ENCODE measurements at places on chromosomes 13 and 19.

DNA sequence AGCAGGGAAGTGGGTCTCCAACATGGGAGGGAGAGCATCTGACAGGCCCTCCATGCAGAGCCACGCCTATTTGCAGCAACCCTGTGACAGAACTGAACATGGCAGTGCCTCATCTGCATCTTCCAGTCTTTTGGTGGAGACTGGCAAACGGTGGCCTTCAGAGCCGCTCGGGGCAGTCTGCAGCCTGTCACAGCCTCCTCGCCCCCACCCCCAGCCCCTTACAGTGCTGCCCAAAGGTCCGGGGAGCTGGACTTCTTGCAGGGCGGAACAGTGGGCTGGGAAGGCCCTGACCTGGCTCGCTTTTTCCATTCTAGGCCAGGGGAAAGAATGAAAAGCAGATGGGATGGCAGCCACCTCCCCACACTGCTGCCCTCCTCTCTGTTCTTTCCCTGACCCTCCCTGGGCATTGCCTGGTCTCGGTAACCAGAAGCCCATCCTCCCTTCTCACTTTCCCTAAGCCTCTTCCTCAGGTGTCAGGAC is 2.7 kb downstream of the CALM3 start:
- no peak for DNase-seq

- no peak for DNase-seq
Observed at GRCh38 chr13:98945863-98946605, 31.8 kb downstream of the DOCK9 start.

- DNase-seq = no peak
Observed at GRCh38 chr13:89407357-89407756, 1736.2 kb downstream of the SLITRK5 start.

DNA sequence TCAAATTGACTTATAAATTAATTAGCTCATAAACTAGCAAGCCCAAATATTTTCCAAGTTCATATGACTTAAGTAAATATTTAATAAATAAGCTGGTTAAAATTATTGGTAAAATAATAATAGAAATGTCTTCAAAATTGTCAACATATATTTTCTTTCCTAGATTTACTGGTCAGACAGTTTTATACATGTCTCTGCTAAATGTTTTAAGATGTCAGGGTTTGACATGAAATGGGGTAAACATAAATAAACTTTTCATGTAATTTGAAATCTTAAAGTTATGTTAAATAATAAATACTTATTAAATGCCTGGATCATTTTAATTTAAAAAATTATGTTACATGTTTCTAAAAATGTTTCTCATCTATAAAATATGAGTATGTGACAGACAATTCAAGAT is 18.3 kb upstream of the CYSLTR2 start:
- DNase-seq = no peak

DNA sequence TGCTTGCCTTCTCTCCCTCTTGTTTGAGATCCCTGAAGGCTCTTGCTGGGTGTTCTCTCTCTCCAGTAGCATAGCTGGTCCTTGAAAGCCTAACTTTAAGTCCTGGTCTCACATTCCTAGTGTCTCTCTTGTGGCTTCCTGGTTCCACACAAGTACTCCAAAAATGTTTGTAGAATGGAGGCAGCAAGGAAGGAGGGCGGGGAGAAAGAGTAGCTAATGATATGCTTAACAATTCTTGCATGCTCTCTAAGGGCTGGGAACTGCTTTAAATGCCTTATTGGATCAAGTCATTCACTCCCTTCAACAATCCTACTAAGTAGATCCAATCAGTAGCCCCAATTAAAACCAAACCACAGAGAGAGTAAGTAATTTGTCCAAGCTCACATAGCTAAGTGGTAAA is 357.3 kb downstream of the KLF5 start:
- DNase-seq = no peak

Data from germinal center (tissue), 1 donor.